PC-3 (cell line): ENCODE measurements at places on chromosomes 4 and X. TPM values are rescaled to one million over a fixed set of nuclear protein-coding genes. Genes with fewer than 3 reads are reported as not detected.

Gene ATP1B4
- not detected in 2 replicates for total RNA-seq

Gene TRO
- total RNA-seq: not detected in 2 replicates

Gene DSPP
- total RNA-seq: 0.04 TPM in 1 of 2 replicates, not detected in the other

Gene GPM6B
- total RNA-seq: 0.51 and 0.98 TPM in 2 replicates

Gene TTC29
- not detected in 2 replicates for total RNA-seq

Gene EXOC1L
- total RNA-seq: not detected in 2 replicates

Gene POU4F2
- not detected in 2 replicates for total RNA-seq

Gene CCDC110
- 0.62 TPM in 1 of 2 replicates, not detected in the other for total RNA-seq

Gene SLIT2
- total RNA-seq: 19.1 and 28.7 TPM in 2 replicates

Gene C4orf54
- 0.04 TPM in 1 of 2 replicates, not detected in the other for total RNA-seq

Gene XPNPEP2
- total RNA-seq: not detected in 2 replicates

Gene PRKG2
- 0.40 and 0.55 TPM in 2 replicates for total RNA-seq

Gene PWWP3B
- 0.07 TPM in 1 of 2 replicates, not detected in the other for total RNA-seq

- DNase-seq: no peak
- no peak overlapping the region for H3K27ac ChIP-seq
- no peaks in the 10 kb centered on the region for H3K27me3 ChIP-seq
- H3K4me1 ChIP-seq: peaks cover 14% of the 10 kb centered on the region
- H3K36me3 ChIP-seq: no peaks in the 10 kb centered on the region
- no peak overlapping the region for H3K4me3 ChIP-seq
These were observed 120.7 kb upstream of the TSPAN5 start for GRCh38 chr4:98779088-98779487.

DNA sequence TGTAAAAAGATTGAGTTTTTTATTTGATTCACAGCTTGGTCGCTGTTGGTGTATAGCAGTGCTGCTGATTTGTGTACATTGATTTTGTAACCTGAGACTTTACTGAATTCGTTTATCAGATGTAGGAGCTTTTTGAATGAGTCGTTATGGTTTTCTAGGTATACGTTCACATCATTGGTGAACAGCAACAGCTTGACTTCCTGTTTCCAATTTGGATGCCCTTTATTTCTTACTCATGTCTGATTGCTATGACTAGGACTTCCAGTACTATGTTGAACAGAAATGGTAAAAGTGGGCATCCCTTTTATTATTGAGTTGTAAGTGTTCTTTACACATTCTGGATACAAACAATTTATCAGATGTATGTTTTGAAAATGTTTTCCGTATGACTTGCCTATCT, 76.0 kb downstream of the ADGRG4 start:
- H3K27me3 ChIP-seq: no peaks in the 10 kb centered on the region
- peak; percentile 43 for DNase-seq
- H3K27ac ChIP-seq: no peak overlapping the region

DNA sequence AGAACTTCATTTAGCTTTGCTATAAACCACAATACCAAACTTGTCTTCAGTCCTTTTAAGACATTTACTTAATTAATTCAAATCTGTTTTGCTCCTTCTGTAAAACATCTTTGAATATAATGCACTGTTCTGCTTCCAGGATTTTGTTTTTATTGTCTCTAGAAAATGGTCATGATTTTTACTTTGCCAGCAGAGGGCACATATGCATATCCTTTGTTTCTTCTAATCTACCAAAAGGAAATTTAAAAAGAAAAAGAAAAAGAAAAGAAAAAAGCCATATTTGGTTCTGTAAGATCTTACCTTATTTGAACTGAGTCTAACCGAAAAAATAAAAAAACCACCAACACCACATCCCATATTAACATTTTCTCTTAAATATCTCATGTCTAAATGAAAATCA, 101.9 kb upstream of the CCSER1 start:
- H3K4me1 ChIP-seq: no peaks in the 10 kb centered on the region; the same call in 1 of the 2 replicates
- H3K27me3 ChIP-seq: 0 out of 2 replicates have a peak, but pooled peaks cover 7% of the 10 kb centered on the region
- H3K36me3 ChIP-seq: no peaks in the 10 kb centered on the region
- no peak overlapping the region for H3K4me3 ChIP-seq

- no peak overlapping the region for H3K4me3 ChIP-seq
- H3K27ac ChIP-seq: no peak overlapping the region
- peak; percentile 24 for DNase-seq
- no peaks in the 10 kb centered on the region for H3K36me3 ChIP-seq
- H3K27me3 ChIP-seq: no peaks in the 10 kb centered on the region
These were observed 7.8 kb downstream of the GATB start for GRCh38 chr4:151753056-151753455.

DNA sequence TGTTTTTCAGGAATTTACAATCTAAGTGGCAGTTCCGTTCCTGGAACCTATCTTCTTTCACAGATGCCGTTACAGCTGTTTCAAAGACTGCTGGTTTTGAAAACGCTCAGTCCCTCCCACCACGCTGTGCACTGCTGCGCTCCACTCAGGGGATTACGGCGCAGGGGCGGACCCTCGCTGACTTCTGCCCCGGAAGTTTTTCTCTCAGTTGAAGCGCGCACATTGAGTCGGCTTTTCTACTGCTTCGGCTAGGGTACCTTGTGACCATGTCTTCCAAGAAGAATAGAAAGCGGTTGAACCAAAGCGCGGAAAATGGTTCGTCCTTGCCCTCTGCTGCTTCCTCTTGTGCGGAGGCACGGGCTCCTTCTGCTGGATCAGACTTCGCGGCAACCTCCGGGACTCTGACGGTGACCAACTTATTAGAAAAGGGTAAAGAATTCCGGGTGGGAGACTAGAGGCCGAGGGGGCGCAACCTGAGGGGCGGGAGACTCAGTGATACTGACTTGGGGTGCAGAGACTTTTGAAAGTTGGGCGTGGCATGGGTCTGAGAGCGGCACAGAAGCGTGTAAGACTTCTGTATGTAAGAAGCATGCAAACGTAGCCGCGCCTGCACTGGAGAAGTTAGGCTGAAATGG, 597 bp upstream of the NUDT6 start:
- peak; percentile 80 for DNase-seq
- peak overlapping the region; percentile 97 for H3K4me3 ChIP-seq
- peak overlapping the region; percentile 59 for H3K27ac ChIP-seq
- no peaks in the 10 kb centered on the region for H3K36me3 ChIP-seq

GRCh38 chr4:184364100-184364921, 110.0 kb downstream of the IRF2 start:
- H3K36me3 ChIP-seq: no peaks in the 10 kb centered on the region
- no peak overlapping the region for H3K4me3 ChIP-seq
- H3K27me3 ChIP-seq: no peaks in the 10 kb centered on the region
- no peak for DNase-seq
- H3K4me1 ChIP-seq: no peaks in the 10 kb centered on the region
- no peak overlapping the region for H3K27ac ChIP-seq

DNA sequence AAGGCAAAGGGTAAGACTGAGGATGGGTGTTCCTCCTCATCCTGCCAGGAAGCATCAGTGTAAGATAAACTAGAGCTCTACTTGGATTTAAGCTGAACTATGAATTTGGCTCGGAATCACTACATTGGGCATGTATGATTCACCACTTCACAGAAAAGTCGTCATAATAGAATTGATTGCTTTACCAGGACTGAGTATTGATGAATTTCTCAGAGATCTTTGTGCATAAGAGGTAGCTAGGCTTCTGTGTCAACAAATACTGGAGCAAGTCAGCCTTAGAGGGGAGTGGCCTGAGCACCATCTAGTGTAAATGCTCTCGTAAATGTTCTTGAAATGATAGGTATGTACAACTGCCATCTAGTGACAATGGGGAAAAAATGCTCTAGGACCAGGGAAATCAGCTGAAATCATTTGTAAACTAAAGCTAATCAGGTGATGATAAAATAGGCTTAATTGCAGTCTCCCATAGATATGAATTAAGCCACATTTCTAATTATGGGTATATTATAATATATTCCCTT, 309.5 kb upstream of the FMR1 start:
- peak; percentile 8 for DNase-seq
- no peak overlapping the region for H3K27ac ChIP-seq
- H3K27me3 ChIP-seq: no peaks in the 10 kb centered on the region
- H3K36me3 ChIP-seq: no peaks in the 10 kb centered on the region

DNA sequence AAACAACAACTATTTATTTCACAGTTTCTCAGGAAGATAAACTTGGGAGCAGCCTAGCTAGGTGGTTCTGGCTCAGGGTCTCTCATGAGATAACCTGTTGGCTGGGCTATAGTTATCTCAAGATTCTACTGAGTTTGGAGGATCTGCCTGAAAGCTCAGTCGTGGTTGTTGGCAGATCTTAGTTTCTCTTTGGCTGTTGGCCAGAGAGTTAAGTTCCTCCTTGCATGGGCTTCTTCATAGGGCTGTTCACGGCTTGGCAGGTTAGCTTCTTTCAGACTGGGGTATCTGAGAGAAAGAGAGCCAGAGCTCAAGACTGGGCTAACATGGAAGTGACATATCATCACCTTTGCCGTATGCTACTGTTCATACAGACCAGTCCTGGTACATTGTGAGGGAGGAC, 28.7 kb downstream of the SEC24B start:
- no peaks in the 10 kb centered on the region for H3K4me1 ChIP-seq
- no peaks in the 10 kb centered on the region for H3K27me3 ChIP-seq
- H3K27ac ChIP-seq: no peak overlapping the region
- DNase-seq: no peak

- no peak overlapping the region for H3K4me3 ChIP-seq
- DNase-seq: no peak
- H3K27me3 ChIP-seq: no peaks in the 10 kb centered on the region
- H3K4me1 ChIP-seq: no peaks in the 10 kb centered on the region
These were observed 290.0 kb downstream of the IL15 start for GRCh38 chr4:141926406-141926805.

- no peak overlapping the region for H3K27ac ChIP-seq
- H3K4me1 ChIP-seq: no peaks in the 10 kb centered on the region; the same call in 1 of the 2 replicates
- H3K27me3 ChIP-seq: no peaks in the 10 kb centered on the region
- H3K4me3 ChIP-seq: peak overlapping the region; percentile 43
These were observed 837 bp downstream of the NAT8L start for GRCh38 chr4:2059726-2060602.

DNA sequence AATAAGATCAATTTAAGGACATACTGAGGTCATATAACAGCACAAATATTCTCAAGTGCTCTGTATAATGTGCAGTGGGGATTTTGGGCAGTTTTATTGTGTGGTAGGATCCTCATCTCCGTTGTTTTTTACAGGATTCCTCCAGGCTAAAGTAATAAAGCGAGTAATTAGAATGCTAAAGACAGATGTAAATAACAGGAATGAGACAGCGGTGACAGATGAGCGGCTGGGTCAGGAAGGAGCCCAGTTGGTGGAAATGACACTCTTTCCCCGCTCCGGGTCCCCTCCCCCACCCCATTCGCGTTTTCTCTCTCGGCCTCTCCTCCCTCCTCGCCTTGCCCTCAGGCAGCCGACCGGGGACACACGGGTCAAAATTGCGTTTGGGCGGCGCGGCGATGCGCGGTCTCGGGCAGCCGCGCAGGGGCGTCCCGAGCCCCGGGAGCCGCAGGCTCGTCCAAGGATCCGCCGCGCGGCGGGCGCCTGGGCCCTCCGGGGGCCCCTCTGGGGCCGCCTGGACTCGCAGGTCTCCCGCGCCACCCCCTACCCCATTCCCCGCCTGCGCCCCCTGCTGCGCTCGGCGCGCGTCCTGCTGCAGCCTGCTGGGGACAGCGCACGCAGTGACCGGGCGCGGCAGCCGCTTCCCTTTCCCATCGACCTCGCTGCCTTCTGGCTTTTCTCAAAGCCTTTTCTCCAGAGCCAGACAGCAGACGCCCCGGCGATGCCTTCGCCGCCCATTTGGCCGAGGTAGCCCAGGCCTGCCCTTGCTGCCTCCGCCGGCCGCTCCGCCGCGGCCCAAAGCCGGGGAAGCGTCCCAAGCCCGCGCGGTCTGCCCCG, 16.2 kb downstream of the POU4F2 start:
- DNase-seq: no peak
- peaks cover 55% of the 10 kb centered on the region for H3K27me3 ChIP-seq
- H3K4me1 ChIP-seq: no peaks in the 10 kb centered on the region
- no peaks in the 10 kb centered on the region for H3K36me3 ChIP-seq

GRCh38 chr4:149311076-149311475, 504.6 kb downstream of the IQCM start:
- no peaks in the 10 kb centered on the region for H3K36me3 ChIP-seq
- peak; percentile 1 for DNase-seq
- H3K4me1 ChIP-seq: no peaks in the 10 kb centered on the region
- H3K27ac ChIP-seq: no peak overlapping the region

- peak; percentile 57 for DNase-seq
- no peaks in the 10 kb centered on the region for H3K36me3 ChIP-seq
- no peaks in the 10 kb centered on the region for H3K4me1 ChIP-seq
These were observed 171.8 kb downstream of the HNRNPD start for GRCh38 chr4:82201805-82202641.

DNA sequence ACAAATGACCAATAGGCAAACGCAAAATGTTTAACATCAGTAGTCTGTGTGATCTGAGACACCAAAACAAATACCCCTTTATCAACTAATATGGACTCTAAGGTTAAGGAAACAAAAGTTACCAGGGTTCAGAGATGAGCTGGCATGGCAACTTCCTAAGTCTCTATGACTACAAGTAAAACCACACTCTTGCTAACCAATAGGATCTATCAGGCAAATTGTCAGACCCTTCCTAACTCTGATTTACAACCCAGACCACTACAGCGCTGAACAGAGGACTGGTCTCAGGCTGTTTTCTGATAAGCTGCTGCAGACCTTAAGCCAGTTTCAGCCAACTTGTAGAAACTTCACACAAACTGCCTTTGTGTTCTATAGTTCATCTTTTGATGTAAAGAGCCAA, 608.0 kb downstream of the TLL1 start:
- no peaks in the 10 kb centered on the region for H3K36me3 ChIP-seq
- H3K4me3 ChIP-seq: no peak overlapping the region
- peak overlapping the region; percentile 30; the same call in 1 of the 2 replicates for H3K27ac ChIP-seq
- peaks cover 24% of the 10 kb centered on the region for H3K4me1 ChIP-seq

DNA sequence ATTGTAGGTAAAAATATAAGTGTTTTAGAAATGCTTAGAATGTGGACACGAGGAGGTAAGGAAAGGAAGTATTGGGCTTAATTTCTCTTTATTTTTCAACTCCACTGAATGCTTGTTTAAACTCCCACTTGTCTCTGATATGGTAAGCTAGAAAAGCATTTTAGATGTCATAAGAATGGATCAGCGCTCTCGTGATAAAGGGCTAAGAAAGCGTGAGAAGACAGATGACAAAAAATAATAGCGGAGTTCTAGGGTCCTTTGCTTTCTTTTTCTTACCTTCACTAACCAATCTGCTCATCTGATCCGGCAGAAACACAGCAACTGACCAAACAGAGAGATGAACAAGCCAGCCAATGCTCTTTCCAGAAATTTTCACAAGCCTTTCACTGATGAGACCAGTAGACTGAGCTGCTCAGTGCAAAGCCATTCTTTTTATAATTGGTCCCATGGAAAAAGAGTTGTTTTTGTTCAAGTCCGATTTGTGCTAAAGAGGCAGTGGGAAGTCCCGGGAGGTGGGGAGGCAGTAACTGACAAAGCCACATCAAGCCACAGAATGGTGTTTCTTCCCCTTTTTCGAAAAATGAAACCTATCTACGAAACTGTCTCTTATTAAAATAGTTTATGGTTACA, at the start of gene TASL:
TSS of gene TASL (minus strand) at position 405 of the 630 bp plus-strand sequence. CDS start 17,411 bp downstream, outside the sequence.
- no peaks in the 10 kb centered on the region for H3K36me3 ChIP-seq
- no peaks in the 10 kb centered on the region for H3K27me3 ChIP-seq
- H3K27ac ChIP-seq: no peak within 1 kb of the TSS
- H3K4me1 ChIP-seq: no peaks in the 10 kb centered on the region
- H3K4me3 ChIP-seq: no peak within 1 kb of the TSS

- no peaks in the 10 kb centered on the region for H3K27me3 ChIP-seq
- H3K4me3 ChIP-seq: peak overlapping the region; percentile 76
- H3K4me1 ChIP-seq: peaks cover 44% of the 10 kb centered on the region
- peak; percentile 65 for DNase-seq
- no peak overlapping the region for H3K27ac ChIP-seq
These were observed 6.8 kb upstream of the BCOR start for GRCh38 chrX:40104630-40104984.
